ENCODE measurements at places on chromosomes 7 and 10. TPM values are rescaled to one million over a fixed set of nuclear protein-coding genes. Genes with fewer than 3 reads are reported as not detected.

DNA sequence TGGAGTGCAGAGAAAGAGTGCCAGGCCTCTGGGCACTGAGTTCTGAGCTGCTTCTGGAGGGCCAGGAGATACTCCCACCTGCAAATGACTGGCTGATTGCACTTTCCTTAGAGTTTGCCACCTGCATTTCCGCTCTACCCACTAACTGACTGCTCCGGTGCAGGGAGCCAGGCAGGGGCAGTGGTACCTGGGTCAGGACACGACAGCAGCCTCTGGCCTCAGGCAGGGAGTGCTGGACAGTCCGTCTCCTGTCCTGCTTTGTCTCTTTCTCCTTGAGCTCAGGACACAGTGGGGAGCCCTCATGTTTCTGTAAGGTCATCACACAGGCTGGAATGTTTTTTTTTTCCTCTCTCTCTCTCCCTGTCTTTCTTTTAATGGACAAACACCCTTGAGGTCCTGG, 252.0 kb downstream of the DPP6 start:
- H3K36me3 ChIP-seq = no peaks in the 10 kb centered on the region
- H3K4me1 ChIP-seq = no peaks in the 10 kb centered on the region
- no peak overlapping the region for H3K4me3 ChIP-seq
- H3K27me3 ChIP-seq = peaks cover 4% of the 10 kb centered on the region

DNA sequence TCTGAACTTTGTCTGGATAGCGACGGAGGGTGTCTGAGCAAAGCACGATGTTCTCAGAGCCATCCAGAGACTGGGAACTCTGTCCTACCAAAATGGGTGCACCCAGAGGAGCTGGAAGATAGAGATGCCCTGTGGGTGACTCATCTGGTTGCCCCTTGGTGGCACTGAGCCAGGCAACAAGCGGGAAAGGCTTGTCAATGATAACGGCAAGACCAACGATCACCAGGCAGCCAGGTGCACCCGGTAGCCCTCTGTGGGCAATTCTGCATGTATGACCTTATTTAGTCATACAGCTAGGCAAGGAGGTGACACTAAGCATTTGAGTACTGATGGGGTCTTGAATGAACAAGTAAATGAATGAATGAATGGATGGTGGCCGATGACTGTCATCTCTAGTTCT, 2.8 kb upstream of the ELN start:
- no peak for DNase-seq
- H3K4me3 ChIP-seq = no peak overlapping the region
- no peaks in the 10 kb centered on the region for H3K36me3 ChIP-seq
- H3K27ac ChIP-seq = no peak overlapping the region
- H3K4me1 ChIP-seq = peaks cover 6% of the 10 kb centered on the region

DNA sequence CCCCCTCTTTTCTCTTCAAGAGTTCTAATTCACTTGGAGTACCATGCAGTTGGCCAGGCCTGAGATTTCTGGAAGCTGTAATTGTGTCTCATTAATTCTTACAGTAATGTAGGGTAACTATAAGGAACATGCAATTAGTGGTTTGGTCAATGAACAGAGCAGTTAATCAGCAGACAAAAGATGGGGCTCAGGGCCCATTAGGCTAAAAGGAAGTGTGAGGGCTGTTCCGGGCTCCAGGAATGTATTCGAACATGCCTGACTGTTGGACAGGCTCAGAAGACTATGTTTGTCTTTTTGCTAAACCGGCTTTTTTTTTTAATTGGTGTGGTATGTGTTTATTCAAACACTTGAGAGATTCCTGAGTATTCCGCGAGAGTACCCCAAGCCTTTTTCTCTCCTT, 42.5 kb upstream of the FZD8 start:
- H3K4me3 ChIP-seq = no peak overlapping the region
- no peak for DNase-seq
- H3K36me3 ChIP-seq = no peaks in the 10 kb centered on the region

The SERPINE1 gene
- total RNA-seq = 0.45 TPM

Data from activated CD4-positive, alpha-beta T cell treated with anti-CD3 and anti-CD28 coated beads, Interleukin-2, amount 10 ng/mL, durations not matched to agents 24 days and 14 days (primary cell).